ENCODE measurements at places on chromosomes 2 and 18.

- no peak for DNase-seq
Measured at GRCh38 chr2:20552847-20553246, 98.1 kb downstream of the HS1BP3 start.

GRCh38 chr2:232447091-232447620 is 8.8 kb upstream of the ALPI start:
- DNase-seq: no peak

- no peak for DNase-seq
Measured at GRCh38 chr2:10318345-10318744, 15.6 kb downstream of the HPCAL1 start.

- no peak for DNase-seq
Measured at GRCh38 chr2:31863867-31864266, 146.9 kb downstream of the MEMO1 start.

DNA sequence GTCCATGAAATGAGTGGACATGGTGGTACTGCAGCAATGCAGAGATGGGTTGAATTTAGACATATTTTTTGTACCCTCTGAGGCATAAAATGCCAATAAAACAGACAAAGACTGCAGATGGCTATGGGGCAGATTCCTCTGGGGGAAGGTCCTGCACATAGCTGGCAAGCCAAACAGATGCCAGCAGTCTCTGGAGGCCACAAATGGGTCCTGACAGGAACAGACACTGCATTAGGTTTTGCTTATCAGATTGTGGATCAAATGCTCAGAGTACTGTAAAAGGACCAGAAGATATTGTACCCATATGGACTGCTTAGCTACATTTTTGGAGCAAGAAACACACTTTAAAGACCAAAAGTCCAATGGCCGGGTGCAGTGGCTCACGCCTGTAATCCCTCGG is 40.9 kb upstream of the ORC2 start:
- DNase-seq: no peak

- DNase-seq: no peak
Measured at GRCh38 chr2:148013876-148014275, 6.7 kb downstream of the ORC4 start.

DNA sequence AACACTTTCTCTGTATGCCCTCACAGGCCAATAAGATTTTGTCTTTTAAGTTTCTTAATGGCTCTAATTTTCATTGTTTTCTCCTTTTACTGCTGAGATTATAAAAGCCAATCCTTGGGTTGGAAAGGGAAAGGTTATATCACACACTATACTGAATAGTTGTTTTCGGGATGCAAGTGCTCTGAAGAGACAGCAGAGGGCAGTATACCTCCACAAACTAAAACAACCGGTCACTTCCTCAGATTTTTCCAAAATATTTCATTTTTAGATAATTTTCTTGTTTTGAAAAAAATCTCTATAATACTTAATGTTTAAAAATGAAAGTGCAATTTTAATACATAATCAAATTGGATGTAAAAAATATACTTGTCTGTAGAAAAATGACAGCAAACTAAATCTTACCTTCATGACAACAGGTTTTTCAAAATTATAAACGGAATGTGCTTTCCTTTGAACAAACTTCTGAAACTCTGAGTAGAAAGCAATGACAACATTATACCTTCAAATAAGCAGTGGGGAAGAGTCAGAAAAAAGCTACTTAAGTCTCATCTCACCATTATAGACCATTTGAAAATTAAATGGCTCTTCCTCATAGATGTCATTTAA is 82.7 kb downstream of the ORC4 start:
- peak; percentile 65 for DNase-seq

GRCh38 chr2:9094117-9094516 is 90.6 kb upstream of the MBOAT2 start:
- no peak for DNase-seq

- DNase-seq: peak; percentile 65
Measured at GRCh38 chr18:47204908-47205522, 28.9 kb upstream of the IER3IP1 start.

GRCh38 chr2:110997331-110998045 is 123.2 kb upstream of the BCL2L11 start:
- DNase-seq: no peak

DNA sequence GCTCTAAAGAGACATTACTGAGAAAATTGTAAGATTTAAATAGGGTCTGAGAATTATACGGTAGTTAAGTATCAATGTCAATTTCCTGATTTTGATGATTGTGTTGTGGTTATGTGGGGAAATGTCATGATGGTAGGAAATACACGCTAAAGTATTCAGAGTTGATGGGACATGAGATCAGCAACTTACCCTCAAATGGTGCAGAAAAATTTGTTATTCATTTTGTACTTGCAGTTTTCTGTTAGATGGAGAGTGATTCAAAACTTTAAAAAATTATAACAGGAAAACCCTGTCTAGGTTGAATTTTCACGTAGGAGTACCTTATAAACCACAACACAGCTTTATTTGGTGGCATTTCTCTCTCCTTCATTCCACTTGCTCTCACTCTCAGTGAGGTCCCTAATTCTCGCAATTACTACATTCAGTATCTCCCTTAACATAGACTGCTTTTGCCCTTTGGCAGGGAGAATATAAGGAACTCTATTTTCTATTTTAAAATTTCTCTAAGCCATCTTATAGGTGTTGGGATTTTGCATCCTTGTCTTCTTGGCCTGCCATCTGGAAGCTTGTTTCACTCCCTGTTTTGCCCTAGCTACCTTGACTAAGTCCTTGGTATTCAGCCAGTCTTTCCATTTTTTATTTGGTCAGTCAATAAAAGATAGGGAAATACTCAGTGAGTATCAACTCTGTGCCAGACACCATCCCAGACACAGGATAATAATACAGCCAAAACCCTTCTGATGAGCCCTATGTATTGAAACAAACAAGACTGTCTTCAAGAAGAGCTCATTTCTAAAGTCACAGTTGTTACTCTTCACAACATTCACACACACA is 550.6 kb upstream of the ACVR2A start:
- DNase-seq: no peak

- no peak for DNase-seq
Measured at GRCh38 chr2:192775459-192776262, 580.9 kb upstream of the TMEFF2 start.

GRCh38 chr2:184137955-184138354 is 460.4 kb upstream of the ZNF804A start:
- DNase-seq: no peak

DNA sequence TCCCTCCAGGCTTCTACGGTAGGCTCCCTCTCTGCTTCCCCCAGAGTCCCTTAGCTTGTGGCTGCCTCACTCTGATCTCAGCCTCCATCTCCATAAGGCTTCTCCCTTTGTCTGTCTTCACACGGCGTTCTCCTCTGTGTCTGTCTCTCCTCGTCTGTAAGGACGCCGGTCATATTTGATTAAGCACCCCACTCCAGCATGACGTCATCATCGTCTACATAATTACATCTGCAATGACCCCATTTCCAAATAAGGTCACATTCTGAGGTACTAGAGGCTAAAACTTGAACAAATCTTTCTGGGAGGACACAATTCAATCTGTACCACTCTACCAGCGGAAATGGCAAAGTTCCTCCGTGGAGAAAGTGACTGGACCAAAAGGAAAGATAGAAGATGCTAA is 8.3 kb upstream of the COL6A3 start:
- no peak for DNase-seq

- DNase-seq: no peak
Measured at GRCh38 chr18:24010673-24011072, 3.9 kb upstream of the TTC39C start.

DNA sequence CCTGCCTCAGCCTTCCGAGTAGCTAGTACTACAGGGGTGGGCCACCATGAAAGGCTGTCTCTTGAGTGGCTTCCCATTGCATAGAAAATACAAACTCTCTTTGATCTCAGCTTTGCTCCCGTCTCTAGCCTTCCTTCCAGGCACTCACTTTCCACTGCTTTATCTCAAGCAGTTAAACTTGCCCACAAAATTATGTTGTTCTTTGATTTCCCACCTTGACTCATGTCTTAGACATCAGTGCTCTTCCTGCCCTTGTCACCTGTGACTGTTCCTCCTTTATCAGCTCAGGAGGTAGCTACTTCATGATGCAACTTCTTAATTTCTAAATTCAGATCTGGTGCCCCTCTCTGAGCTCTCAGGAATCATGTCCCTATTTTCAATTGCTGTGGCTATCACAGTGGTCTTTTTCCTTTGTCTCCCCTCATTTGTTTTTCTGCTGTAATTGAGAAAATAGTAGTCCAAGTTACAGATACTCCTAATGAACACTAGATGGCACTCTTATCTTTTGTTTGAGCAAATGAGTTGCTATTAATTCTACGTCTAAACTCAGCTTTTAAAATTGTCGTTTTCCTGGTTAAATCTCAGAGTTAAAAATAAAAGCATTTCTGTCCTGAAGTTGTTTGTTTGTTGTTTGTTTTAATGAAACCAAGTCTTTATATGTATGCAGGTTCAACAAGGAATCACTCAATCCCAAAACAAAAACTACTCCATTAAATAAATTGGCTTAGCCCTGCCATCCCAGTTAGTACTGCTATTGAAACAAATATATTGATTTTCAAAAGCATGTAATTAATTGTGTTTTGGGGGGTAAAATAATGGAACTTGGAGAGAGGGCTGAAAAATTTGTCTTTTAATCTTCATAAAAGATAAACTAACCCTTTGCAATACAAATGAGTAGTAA is 46.9 kb upstream of the GREB1L start:
- DNase-seq: peak; percentile 64

Measured in GM23248 (cell line).